Cerebellum (tissue), 4 donors: ENCODE measurements at places on chromosomes 4 and X.
A peak's percentile ranks its signal among the peaks of the same experiment; 100 is the strongest.

DNA sequence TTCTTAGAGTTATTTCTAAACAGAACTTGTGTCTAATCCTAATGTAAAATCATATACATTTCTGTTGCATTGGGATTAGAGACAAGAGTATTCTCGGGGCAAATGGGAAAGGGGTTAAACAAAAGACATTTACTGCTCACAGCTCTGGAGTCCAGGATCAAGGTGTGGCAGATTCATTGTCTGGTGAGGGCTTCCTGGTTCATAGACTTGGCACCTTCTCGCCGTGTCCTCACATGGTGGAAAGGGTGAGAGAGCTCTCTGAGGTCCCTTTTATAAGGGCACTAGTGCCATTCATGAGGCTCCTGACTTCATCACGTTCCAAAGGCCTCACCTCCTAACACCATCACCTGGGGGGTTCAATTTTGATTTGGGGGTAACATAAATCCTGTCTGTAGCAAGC is 90.3 kb upstream of the PRKX start:
- DNase-seq: no peak

DNA sequence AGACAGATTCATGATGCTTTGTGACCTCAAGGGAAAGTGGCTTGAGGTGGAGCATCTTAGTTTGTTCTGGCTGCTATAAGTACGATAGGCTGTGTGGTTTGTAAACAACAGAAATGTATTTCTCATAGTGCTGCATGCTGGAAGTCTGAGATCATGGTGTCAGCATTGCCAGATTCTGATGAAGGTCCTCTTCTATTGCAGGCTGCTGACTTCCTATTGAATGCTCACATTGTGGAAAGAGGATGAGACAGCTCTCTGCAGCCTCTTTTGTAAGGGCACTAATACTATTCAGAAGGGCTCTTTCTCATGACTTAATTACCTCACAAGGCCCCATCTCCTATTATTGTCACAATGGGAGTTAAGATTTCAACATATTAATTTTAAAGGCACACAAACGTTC is 1674.0 kb upstream of the PCDH7 start:
- DNase-seq: no peak

- no peak for DNase-seq
These were observed 35.4 kb upstream of the UGT2A3 start for GRCh38 chr4:68987007-68987406.

GRCh38 chr4:82785611-82786400 is 12.8 kb downstream of the SCD5 start:
- DNase-seq: no peak

GRCh38 chr4:83753260-83753659 is 217.4 kb downstream of the GPAT3 start:
- DNase-seq: no peak

DNA sequence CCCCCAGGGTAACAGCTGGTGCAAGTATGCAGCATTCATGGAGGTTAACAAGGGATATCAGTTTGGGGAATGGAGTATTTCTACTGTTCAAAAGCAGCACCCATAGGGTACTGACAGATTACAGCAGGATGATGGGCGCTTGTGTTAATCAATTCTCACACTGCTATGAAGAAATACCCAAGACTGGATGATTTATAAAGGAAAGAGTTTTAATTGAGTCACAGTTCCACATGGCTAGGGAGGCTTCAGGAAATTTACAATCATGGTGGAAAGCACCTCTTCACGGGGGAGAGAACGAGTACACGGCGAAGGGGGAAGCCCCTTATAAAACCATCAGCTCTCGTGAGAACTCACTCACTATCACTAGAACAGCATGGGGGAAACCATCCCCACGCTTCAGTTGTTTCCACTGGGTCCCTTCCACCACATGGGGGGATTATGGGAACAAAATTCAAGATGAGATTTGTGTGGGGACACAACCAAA is 64.1 kb downstream of the TNIP2 start:
- DNase-seq: no peak

GRCh38 chrX:69493193-69493592 is 10.9 kb upstream of the NALF2 start:
- DNase-seq: peak; percentile 43

GRCh38 chr4:6150046-6150735 is 50.2 kb downstream of the JAKMIP1 start:
- DNase-seq: no peak

- no peak for DNase-seq
These were observed 384.0 kb downstream of the CENPC start for GRCh38 chr4:67161311-67161710.

DNA sequence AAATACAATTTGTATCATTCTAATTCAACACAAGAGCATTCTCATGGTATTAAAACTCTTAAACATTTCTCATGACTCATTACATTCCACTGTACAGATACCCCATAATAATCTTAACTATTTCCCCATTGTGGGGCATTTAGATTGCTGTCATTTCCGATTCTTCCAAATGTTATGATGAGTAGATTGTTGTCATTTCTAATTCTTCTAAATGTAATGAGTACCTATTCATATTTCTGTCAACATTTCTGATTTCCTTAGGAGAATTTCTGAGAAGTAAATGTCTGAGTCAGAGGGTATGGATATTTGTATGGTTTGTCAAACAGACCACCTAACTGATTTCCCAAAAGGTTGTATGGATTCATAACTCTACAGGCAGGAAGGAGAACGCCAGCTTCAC is 8.3 kb downstream of the S100G start:
- DNase-seq: no peak

GRCh38 chrX:19670321-19670750 is 155.0 kb upstream of the MAP3K15 start:
- DNase-seq: no peak

DNA sequence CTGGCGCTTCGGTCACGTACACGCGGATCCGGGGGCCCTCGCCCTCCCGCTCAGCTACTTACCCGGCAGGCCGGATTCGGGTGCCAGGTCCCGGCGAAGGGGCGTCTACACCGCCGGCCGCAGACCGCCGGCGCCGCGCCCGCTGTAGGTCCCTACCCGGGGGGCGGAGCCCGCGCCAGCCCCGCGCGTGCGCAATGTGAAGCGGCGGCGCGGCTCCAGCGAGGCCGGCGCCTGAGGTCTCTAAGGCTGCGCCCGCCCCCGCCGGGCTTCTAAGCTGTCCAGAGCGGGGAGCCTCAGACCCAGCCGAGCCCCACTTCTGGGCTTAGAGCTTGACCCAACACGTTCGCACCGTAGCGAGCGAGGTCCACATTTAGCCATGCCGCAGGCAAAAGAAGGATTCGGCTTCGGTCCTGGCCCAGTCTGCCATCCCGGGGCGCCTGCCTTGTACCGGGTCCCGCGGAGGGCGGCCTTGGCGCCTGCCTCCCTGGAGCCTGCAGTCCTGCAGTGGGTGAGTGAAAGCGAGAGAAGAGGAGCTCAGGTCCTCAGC is at the start of gene ZNF518B:
TSS of gene ZNF518B (minus strand) at position 172 of the 547 bp plus-strand sequence. CDS start 11,098 bp downstream, outside the sequence.
- DNase-seq: peak; percentile 77

DNA sequence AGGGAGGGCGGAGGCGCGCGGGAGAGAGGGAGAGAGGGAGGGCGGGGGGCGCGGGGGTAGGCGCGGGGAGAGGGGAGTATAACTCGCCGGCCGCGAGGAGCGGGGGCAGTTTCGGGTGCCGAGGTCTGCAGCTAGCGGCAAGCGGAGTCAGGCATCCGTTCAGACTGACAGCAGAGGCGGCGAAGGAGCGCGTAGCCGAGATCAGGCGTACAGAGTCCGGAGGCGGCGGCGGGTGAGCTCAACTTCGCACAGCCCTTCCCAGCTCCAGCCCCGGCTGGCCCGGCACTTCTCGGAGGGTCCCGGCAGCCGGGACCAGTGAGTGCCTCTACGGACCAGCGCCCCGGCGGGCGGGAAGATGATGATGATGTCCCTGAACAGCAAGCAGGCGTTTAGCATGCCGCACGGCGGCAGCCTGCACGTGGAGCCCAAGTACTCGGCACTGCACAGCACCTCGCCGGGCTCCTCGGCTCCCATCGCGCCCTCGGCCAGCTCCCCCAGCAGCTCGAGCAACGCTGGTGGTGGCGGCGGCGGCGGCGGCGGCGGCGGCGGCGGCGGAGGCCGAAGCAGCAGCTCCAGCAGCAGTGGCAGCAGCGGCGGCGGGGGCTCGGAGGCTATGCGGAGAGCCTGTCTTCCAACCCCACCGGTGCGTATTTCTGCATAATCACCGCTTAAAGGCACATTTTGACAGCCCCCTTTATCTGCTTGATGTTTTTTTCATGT is at the start of gene POU4F2:
TSS of gene POU4F2 (plus strand) at position 108 of the 720 bp plus-strand sequence. CDS start at position 356, 248 bp downstream.
- peak; percentile 17 for DNase-seq

- no peak for DNase-seq
These were observed 269.8 kb downstream of the COL25A1 start for GRCh38 chr4:109032671-109033070.

GRCh38 chr4:165118256-165118909 is 5.7 kb upstream of the TMEM192 start:
- DNase-seq: no peak

GRCh38 chr4:147826288-147826646 is 94.4 kb downstream of the ARHGAP10 start:
- DNase-seq: no peak

DNA sequence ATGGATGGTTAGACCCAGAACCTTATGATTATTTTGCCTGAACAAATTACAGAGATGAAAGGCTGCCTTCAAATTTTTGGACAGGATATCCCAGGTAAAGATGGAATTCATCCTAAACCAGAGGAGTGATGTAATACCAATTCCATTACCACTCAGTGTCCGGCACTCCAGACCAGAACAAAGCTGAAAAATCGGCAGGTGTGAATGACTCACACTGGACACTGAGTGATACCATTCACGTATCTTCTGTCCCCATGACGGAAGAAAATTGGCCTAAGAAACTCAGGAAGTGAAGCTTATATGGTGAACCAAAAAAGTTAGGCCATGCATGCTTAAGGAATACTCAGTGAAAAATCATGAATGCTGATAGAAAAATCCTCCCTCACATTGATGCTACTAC is 34.5 kb downstream of the PALLD start:
- DNase-seq: no peak

GRCh38 chr4:182272151-182272550 is 28.9 kb downstream of the TENM3 start:
- no peak for DNase-seq

- no peak for DNase-seq
These were observed 53.4 kb downstream of the PALLD start for GRCh38 chr4:168550064-168550766.

- no peak for DNase-seq
These were observed 1963.1 kb upstream of the TENM3 start for GRCh38 chr4:180280076-180280475.

DNA sequence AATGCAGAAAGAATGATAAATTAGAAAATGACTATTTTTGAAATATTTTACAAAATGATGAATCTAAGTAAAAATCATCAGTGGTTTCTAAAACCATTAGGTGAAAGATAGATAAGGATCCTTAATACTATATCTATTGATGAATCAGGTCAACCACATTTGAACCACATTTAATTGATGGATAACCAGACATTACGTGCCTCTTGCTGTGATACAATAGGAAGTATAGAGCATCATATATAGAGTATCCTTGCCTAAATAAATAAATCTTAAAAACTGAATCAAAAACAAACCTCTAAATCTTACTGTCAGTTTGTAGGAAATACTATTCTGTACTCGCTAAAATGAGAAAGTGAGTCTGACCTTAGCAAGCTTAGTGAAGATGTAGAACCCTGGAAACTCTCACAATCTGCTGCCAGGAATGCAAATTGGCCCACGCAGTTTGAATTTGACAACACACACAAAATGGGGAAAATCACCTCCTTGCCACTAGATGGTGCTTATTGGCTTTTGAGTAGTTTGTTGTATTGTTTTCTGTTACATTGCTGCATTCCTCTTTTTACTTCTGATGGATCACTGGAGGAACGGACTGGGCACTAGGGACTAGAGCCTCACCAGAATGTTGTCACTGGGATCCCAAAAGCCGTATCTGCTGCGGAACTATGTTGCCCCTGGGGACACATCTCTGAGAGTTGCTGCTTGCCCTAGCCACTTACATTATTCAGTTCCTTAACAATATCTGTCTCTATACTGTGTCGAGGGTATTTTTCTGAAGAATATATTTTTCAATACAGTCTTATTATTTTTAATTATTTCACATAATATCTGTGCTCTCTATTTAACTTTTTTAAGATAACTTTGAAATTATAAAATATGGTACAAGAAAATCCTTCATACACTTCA is 25.4 kb upstream of the SLAIN2 start:
- no peak for DNase-seq

DNA sequence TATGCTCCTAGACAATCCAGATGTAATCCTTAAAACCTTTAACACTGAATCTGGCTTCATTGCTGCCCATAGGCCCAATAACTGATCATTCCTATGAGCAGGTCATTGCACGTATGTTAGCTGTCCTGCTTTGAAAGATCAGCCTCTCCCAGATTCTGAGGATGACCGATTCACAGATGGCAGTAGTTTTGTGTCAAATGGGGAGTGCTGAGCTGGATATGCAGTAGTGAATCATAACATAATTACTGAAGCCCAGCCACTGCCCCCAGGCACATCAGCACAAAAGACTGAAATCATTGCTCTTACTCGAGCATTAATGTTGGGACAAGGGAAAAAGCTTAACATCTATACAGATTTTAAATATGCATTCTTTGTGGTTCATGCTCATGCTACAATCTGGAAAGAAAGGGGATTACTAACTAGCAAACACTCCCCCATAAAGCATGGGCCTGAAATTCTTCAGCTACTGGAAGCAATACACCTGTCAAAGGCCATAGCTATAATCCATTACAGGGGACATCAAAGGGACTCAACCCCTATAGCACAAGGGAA is 16.4 kb upstream of the ZNF280C start:
- no peak for DNase-seq

GRCh38 chr4:94913316-94913715 is 155.6 kb downstream of the BMPR1B start:
- no peak for DNase-seq

DNA sequence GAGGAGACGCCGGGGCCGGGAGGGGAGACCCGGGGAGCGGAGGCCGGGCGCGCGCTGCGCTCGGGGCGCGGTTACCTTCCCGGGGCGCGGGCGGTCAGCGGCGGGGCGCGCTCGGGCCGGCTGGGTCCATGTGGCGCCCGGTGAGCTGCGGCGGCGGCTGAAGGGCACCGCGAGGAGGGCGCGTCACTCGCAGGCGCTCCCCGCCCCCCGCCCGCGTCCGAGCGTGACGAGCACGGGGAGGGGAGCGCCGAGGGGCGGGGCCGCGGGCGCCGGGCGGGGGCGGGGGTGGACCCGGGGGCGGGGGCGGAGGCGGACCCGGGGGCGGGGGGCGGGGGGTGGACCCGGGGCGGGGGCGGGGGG is at the start of gene CPLX1:
TSS of gene CPLX1 (minus strand) at position 159 of the 360 bp plus-strand sequence. CDS start 1,607 bp downstream, outside the sequence.
- DNase-seq: peak; percentile 90

DNA sequence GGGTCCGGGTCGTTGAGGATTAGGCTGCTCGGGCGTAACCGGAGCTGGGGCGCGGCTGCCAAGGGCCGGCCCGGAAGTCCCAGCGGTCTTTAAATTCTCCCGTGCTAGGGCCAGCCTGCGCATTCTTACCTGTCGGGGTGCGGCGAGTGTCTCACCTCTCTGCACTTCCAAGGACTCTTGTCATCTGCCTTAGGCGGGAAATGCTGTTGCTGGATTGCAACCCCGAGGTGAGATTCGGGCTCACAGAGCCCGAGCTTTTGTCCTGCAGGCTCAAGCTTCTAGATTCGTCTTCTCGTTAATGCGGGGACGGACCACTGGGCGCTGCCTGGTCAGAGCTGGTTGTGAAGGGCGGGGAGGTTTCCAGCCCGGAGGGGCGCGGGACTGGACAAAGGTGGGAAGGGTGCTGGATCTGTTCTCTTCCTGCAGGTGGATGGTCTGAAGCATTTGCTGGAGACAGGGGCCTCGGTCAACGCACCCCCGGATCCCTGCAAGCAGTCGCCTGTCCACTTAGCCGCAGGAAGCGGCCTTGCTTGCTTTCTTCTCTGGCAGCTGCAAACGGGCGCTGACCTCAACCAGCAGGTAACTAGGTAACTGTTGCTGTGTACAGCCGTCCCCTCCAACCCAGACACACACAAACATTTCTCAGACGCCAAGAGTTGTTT is at the start of gene ANKRD37:
TSS of gene ANKRD37 (plus strand) at position 118 of the 662 bp plus-strand sequence. CDS start at position 201, 83 bp downstream.
- no peak for DNase-seq
